ENCODE measurements at places on chromosomes 13 and 19.

GRCh38 chr19:16218851-16219250 lies 21.1 kb downstream of the AP1M1 start:
- DNase-seq = no peak

DNA sequence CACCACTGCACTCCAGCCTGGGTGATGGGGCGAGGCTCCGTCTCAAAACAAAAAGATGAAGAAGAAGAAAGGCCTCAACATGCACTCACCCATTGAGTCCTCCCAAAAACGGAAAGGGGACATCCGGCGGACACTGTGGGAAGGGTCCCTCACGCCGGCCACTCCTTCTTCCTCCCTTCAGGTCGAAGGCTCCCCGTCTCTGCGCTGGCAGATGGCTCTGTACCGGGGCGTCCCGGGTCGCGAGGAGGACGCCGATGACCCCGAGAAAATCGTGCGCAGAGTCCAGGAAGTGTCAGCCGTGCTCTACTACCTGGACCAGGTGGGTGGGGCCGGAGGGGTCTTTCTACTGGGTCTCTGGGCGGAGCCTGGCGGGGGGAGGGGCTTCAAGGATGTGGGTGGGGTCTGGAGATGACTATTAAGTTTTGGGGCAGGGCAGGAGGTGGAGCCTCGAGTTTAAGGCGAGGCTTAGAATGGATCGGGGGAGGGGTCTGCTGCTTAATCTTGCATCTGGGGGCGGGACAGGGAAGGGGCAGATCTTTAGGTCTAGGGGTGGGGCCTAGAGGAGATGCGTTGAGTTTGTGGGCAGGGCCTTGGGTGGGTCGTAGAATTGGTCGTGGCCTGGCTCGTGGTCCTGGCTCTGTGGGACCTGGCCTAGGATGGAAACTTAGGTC lies 90.2 kb downstream of the MAP4K1 start:
- no peak for DNase-seq

DNA sequence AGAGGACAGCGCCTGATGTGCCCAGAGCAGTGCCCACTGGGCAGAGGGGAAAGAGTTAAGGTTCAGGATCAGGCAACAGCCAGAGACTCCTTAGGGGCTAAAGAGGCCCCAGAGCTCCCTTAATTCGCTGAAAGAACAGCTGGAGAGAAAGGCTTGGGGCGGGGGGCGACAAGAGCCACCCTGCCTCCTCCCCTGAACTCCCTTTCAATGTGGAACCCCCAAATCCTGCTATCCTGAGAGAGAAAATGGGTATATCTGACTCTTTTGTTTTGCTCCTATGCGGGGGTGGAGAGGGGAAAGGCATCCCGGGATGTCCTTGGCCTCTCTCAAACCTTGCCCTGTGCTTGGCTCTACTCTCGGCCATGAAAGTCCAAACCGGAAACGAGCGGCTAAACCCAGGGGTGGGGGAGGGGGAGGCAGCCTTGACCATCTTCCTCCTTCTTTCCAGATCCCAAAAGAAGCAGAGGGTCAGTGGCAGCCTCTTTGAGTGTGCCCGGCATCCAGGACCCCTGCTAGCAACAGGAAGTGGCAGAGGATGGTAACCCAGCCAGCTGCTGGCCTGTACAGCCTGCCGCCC lies 4.7 kb downstream of the PRKACA start:
- DNase-seq = no peak

- DNase-seq = no peak
These were observed 90.1 kb downstream of the ANKRD10 start for GRCh38 chr13:110824702-110825300.

GRCh38 chr19:20611866-20612265 lies 46.3 kb upstream of the ZNF737 start:
- no peak for DNase-seq

- no peak for DNase-seq
These were observed 79.8 kb upstream of the NBEA start for GRCh38 chr13:34862311-34862710.

DNA sequence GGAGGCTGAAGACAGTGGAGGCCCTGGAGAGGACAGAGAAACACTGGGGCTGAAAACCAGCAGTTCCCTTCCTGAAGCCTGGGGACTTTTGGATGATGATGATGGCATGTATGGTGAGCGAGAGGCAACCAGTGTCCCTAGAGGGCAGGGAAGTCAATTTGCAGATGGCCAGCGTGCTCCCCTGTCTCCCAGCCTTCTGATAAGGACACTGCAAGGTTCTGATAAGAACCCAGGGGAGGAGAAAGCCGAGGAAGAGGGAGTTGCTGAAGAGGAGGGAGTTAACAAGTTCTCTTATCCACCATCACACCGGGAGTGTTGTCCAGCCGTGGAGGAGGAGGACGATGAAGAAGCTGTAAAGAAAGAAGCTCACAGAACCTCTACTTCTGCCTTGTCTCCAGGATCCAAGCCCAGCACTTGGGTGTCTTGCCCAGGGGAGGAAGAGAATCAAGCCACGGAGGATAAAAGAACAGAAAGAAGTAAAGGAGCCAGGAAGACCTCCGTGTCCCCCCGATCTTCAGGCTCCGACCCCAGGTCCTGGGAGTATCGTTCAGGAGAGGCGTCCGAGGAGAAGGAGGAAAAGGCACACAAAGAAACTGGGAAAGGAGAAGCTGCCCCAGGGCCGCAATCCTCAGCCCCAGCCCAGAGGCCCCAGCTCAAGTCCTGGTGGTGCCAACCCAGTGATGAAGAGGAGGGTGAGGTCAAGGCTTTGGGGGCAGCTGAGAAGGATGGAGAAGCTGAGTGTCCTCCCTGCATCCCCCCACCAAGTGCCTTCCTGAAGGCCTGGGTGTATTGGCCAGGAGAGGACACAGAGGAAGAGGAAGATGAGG lies 1.5 kb downstream of the PPP1R15A start:
- DNase-seq = peak; percentile 37

GRCh38 chr19:19059837-19060611 lies 3.8 kb upstream of the SLC25A42 start:
- no peak for DNase-seq

DNA sequence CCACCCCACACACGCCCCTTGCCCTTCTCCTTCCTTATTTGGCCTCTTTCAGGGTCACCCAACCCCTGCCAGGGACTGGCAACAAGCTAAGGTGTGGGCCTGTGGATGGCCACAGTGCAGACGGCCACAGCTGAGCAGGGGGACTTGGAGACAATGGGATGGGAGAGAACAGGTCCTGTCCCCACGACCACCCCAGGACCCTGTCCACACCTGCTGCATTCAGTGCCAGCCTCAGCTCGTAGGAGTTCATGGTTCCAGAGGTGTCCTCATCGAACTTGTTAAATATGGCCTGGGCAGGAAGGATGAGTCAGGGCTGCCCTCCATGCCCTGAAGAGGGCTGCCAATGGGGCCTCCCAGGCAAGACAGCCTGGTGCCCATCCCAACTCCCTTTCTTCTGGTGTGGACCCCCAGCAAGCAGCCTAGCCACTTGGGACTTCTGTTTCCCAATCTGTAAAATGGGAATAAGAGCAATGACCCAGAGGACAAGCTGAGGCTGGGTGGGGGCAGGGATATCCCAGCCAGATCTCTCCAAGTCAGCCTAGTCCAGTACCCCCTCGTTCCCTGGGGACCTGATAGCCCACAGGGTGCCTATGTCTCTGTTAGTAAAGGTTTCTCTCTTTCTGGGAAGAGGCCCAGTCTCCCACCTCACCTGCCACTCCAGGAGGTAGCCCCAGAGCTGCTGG lies 10.6 kb downstream of the CAPN12 start:
- no peak for DNase-seq

GRCh38 chr19:3710265-3710812 lies 2.2 kb downstream of the TJP3 start:
- DNase-seq = no peak

GRCh38 chr19:18761531-18762110 lies 29.5 kb downstream of the COMP start:
- no peak for DNase-seq

DNA sequence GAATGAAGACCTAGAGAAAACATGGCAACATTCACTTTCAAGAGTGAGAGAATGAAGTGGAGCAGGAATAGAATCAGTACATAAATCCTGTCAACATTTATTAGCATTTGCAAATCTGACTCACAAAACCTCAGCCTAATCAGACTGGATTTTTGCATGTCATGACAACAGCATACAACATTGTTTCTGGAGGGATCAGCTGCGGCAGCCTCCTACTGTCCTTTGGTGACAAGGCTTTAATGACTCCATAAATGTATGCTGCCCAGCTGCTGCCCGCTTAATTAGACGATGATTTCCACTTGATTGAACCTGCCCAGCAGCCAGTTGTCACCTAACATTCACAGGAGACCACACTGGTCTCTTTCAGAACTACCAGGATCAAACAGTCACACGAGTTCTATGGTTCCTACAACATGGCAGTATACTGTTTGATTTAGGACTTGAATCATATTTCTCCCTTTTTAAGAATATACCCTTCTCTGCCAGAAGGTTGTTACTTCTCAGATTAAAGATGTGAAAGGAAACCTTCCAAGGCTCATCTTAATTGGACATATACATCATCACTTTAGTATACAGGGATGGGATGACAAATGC lies 9.3 kb downstream of the EBPL start:
- no peak for DNase-seq

DNA sequence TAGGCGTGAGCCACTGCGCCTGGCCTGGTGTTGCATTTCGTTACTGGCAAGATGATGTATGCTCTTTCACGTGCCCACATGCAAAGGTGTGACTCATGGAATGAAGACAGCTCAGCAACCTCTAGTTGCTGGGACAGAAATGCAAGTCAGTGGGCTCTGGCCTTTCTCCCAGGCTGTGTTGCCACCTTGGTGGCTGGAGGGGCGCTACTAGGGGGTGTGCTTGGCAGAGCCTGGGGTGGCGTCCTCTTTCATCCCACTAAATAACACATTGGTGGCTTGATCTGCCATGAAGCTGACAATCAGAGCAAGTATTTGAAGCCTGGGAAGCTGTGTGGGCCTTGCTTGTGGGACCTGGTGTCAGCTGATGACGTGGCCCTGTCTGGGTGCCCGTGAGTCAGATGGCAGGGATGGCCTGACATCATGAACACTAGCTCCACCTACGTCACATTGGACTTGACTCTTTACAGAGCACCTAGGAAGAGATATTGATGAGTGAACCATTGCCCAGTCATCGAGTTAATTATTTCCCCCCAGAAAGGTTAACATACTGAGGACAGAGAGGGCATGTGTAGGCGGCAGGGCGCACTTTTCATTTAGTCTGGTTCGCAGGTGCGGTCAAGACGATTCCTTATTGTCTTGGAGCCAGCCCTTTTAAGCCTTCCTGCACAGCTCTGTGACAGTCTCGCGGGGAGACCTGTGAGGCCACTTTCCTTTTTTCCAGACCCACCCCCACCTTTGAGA lies 154.2 kb downstream of the TM9SF2 start:
- DNase-seq = no peak

- no peak for DNase-seq
These were observed 261.0 kb downstream of the GPC5 start for GRCh38 chr13:91659256-91660075.

DNA sequence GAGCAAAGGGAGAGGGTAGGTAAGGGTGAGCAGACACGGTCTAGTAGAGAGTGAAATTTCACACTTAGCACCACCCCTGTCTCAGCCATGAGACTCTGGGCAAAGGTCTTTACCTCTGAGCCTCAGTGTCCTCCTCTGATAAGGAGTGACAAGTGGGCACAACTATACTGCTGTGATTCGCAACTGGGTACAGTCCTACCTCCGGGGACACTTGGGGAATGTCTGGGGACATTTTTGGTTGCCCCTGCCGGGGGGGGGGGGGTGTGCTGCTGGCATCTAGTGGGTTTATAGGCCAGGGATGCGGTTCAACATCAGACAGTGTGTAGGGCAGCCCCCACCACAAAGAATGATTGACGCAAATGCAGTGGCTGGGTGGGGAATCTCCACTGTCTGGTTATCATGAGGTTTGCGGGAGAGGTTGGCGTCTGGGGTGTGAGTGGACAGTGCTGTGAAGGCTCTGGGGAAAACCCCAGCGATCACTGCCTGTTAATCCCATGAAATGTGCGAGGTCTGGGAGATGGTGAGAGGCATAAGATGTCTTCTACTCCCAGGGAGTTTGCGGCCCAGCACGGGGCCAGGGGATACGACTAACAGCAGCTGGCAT lies 4.3 kb downstream of the NACC1 start:
- DNase-seq = no peak

GRCh38 chr13:110788778-110789177 lies 75.3 kb downstream of the ING1 start:
- no peak for DNase-seq

DNA sequence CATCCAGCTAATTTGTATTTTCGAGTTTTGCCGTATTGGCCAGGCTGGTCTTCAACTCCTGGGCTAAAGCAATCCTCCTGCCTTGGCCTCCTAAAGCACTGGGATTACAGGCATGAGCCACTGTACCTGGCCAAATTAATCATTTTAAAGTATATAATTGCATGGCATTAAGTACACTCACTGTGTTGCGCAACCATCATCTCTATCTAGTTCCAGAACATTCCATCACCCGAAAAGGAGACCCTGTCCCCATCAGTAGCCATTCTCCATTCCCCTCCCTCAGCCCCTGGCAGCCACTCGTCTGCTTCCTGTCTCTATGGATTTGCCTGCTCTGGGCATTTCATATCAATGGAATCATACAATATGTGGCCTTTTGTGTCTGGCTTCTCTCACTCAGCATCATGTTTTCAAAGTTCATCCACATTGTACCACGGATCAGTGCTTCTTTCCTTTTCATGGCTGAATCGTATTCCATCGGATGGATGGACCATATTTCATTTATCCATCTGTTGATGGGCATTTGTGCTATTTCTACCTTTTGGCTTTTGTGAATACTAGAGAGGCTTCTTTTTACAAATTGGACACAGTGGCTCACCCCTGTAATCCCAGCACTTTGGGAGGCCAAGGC lies 13.1 kb downstream of the PGPEP1 start:
- no peak for DNase-seq
